Motor neuron (in vitro differentiated cells): ENCODE measurements at places on chromosomes 7 and 10. TPM values are rescaled to one million over a fixed set of nuclear protein-coding genes. Genes with fewer than 3 reads are reported as not detected.

The FAS gene
- total RNA-seq: 13.0 and 22.3 TPM in 2 replicates

The SP4 gene
- 2.3 and 4.3 TPM in 2 replicates for total RNA-seq

The DTX2 gene
- 7.8 and 10.2 TPM in 2 replicates for total RNA-seq

The ASZ1 gene
- not detected in 2 replicates for total RNA-seq

The TMEM140 gene
- 15.5 and 18.5 TPM in 2 replicates for total RNA-seq

The NXPH1 gene
- 3.0 and 4.1 TPM in 2 replicates for total RNA-seq

The BLNK gene
- 1.00 and 1.6 TPM in 2 replicates for total RNA-seq

The NSUN5 gene
- total RNA-seq: 25.7 and 25.8 TPM in 2 replicates

The ZP3 gene
- 1.5 and 2.9 TPM in 2 replicates for total RNA-seq

The TRIL gene
- total RNA-seq: 0.60 and 0.63 TPM in 2 replicates

The STEAP4 gene
- 0.14 and 0.74 TPM in 2 replicates for total RNA-seq

The NUPR2 gene
- not detected in 2 replicates for total RNA-seq

The CALU gene
- 82.6 and 86.1 TPM in 2 replicates for total RNA-seq

The ZCWPW1 gene
- 3.6 and 4.7 TPM in 2 replicates for total RNA-seq

The HYAL4 gene
- total RNA-seq: 0.13 TPM in 1 of 2 replicates, not detected in the other
